ENCODE measurements at places on chromosomes 5 and 9. TPM values are rescaled to one million over a fixed set of nuclear protein-coding genes. Genes with fewer than 3 reads are reported as not detected.

DNA sequence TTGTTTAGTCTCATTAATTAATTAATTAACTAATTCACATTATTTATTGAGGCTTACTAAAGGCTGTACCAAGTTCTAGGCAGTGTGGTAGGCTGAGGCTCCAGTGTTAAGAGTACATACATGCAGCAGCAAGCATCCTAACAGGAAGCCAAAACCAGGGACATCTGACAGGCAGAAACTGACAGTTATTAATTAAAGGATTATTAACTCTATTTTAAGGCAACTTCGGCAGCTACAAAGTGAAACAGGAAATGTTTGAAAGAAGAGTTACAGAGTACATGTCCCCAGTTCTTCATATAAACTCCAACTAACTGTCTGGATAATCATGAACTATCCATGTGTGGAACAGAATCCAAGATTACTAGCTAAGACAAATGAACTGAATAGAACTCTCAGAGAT is 39.3 kb upstream of the GABRB2 start:
- DNase-seq, result no peak

DNA sequence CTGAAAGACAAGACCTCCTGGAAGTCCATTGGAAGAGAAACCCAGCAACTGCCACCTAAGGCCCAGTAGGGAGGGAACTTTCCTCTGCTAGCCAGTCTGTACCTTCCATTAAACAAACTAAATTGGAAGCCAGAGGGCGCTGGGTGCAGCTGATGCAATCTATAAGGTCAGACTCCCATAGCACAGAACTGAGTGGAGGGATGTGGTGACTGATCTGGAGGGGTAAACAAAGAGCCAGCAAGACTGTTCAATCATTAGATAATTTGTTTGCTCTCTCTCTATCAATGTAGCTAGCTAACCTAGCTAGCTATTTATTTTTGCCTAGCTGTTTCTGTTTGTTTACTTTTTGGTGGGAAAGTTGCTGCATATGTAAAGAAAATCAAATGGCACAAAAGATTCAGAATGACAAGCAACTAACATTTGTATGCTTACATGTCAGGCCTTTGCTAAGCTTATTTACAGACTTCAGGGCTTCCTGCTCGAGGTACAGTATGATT is 291.8 kb upstream of the DAB2 start:
- no peak for DNase-seq

DNA sequence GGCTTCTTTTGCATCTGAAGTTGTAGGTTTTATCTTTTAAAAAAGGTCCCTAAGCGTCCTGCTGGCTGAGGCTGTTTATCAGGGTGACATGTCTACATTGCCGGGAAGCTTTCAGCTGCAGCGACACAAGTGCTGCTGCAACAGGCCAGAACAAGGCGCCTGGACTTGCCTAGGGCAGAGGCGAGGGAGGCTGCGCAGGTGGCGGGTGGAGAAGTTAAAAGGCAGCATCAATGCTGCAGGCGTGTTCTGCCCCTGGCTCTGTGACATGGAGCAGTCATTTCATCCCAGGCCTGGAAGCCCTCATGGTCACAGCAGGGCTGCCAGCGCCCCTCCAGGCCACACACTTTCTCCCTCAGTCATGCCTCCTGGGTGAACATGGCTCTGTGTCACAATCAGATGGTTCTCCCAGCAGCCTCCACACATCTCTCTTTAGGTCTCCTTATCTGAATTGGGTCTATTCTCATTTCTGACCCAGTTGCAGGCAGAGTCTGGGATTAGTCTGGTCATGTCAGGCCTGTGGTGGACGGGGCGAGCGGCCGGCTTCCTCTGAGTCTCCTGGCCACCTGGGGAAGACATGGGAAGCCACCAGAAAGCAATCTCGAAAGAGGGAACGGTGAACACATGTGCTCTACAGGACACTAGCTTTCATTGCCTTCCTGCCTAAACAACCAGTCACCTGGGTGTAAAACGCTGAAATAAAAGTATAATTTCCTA is 41.3 kb downstream of the IRX2 start:
- no peak for DNase-seq

The C9orf50 gene
- 0.39 TPM for total RNA-seq

- DNase-seq, result peak; percentile 94
Observed at GRCh38 chr5:132389585-132390286, 20.2 kb downstream of the SLC22A5 start.
